ENCODE measurements at places on chromosomes 4 and X.

DNA sequence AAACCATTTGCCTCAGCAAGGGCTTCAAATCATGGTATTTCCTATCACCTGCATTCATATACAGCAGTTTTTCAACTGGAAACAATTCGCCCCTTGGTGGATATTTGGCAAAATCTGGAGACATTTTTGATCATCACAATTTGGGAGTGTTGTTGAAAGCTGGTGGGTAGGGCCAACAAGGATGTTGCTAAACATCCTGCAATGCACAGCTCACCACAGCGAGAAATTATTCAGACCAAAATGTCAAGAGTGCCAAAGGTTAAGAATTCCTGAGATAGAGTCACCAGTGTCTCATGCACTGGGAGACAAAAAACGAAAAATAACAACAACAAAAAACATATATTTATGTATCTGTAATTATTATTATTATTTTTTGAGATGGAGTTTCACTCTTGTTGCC is 435.2 kb upstream of the CTSO start:
- DNase-seq = no peak

- no peak for DNase-seq
These were observed 22.4 kb upstream of the F9 start for GRCh38 chrX:139508099-139508498.

- DNase-seq = no peak
These were observed 135.3 kb downstream of the SHROOM3 start for GRCh38 chr4:76570141-76570973.

DNA sequence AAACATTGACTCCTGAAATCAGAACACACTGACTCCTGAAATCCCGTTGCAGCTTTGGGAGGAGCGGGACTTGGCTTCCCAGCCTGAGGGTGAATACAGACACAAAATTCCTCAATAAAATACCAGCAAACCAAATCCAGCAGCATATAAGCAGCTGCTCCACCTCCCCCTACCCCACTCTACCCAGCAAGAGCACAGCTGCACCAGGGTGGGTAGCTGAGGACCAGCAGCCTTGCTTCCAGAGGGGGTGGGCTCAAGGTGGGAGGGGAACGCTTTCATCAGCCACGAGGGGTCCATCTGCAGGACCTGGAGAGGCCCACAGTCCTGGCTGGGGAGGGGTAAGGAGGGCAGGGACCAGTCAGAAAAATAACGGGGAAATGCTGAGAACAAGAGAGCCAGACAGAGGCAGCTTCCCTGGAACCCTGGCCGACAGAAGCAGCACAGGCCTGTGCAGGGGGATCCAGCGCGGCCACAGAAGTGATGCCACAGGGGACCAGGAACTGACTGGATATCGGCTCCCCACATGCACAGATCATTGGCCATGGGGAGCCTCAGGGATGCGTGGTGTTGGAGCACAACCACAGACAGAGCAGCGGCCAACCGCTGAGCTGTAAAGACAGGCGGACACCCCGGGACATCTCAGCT is 49.8 kb downstream of the FGFRL1 start:
- DNase-seq = no peak

- DNase-seq = no peak
These were observed 21.3 kb downstream of the PLRG1 start for GRCh38 chr4:154528869-154529268.

- DNase-seq = no peak
These were observed 14.1 kb downstream of the PSAPL1 start for GRCh38 chr4:7420661-7421040.

- DNase-seq = no peak
These were observed 602.4 kb upstream of the PRKX start for GRCh38 chrX:4315891-4316290.

- no peak for DNase-seq
These were observed 931.0 kb downstream of the STIM2 start for GRCh38 chr4:27791640-27792039.

DNA sequence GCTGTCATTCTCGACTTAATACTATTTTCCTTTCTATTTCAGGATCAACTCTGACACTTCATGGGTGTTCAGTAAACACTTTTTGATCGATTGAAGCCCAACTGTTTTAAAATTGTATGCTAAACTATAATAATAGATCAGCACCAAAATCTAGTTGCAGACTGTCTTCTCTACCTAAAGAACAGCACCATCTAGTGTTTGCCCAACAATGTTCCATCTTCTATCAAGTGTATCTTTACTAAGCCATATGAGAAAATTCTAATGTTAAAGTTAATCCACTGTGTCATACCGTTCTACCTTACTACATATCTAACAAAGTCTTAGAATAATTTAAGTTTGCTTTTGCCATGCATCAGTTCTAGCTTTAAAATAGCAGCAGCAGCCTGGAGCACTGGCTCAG is 113.0 kb upstream of the PRDX4 start:
- DNase-seq = no peak

DNA sequence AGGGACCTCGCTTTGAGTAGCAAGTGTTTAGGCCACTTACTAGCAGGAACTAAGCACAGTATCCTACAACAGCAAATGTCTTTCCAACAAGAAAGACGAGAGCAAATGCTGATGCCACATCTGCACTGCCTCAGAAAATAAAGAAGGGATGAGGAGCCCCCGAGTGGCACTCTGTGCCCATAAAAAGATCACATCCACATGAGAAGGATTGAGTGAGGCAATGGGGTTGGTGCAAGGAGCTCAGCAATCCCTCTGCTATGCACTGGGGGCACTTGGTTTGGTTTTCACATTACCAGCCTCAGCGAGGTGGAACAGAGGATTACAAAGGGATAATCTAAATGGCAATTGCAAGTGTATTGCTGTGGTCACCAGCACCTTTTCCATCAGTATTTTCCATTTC is 252.8 kb upstream of the SLC7A11 start:
- DNase-seq = no peak

DNA sequence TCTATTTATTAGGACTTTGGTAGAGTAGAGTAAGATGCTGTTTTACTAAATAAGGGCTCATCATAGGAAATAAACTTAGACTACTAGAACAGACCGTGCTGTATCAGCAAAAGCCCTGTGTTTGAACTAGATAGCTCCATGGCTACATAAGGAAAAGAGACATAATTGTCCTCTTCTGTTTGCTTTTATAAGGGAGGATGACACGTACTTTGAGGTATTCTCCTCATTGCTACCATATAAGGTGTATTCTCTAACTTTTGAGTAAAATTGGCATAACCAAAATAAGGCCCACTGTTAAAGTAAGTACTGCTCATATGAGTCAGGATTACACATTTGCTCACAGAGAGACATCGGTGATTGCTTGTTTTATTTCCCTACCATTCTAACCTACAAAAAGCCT is 64.3 kb downstream of the PDLIM5 start:
- no peak for DNase-seq

GRCh38 chr4:90146306-90146705 is 19.1 kb downstream of the CCSER1 start:
- DNase-seq = no peak

GRCh38 chrX:125710403-125711062 is 390.9 kb downstream of the TEX13C start:
- DNase-seq = no peak

GRCh38 chr4:110091434-110092140 is 106.8 kb downstream of the ELOVL6 start:
- no peak for DNase-seq
